ENCODE measurements at places on chromosomes 2 and 18.

- no peak for DNase-seq
Observed at GRCh38 chr2:125398738-125399524, 1257.0 kb upstream of the GYPC start.

GRCh38 chr2:235970204-235971040 lies 197.8 kb downstream of the GBX2 start:
- DNase-seq = no peak

GRCh38 chr18:76456018-76456750 lies 38.9 kb downstream of the ZNF516 start:
- no peak for DNase-seq

GRCh38 chr2:77521931-77522470 lies at the start of gene LRRTM4:
TSS of gene LRRTM4 (minus strand) at chr2:77522376.
- no peak for DNase-seq

DNA sequence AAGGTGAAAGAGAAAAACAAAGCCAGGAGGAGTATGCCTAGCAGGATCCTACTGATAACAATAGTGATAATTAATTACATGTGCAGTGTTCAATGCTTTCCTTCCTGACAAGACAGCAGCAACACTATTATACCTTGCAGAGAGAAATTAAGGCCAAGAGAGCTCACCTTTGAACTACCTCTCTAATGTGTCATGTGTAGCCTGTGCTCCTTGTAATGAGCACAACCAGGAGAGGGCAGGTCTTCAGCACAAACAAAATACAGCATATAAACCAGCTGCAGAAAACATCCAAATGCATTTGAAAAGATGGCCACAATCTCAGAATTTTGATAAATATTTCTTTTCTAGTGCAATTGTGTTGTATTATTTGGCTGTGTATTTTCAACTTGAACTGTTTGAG lies 1425.7 kb downstream of the DSC3 start:
- DNase-seq = no peak

- DNase-seq = peak; percentile 32
Observed at GRCh38 chr2:11795590-11795989, 49.2 kb downstream of the LPIN1 start.

DNA sequence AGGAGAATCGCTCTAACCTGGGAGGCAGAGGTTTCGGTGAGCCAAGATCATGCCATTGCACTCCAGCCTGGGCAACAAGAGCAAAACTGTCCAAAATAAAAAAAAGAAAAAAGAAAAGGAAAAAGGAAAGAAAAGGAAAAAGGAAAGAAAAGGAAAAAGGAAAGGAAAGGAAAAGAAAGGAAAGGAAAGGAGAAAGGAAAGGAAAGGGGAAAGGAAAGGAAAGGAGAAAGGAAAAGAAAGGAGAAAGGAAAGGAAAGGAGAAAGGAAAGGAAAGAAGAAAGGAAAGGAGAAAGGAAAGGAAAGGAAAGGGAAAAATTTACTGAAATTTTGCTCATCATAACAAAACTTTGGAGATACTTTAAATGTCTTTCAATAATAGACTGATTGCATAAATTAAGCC lies 391.3 kb upstream of the GYPC start:
- no peak for DNase-seq

- no peak for DNase-seq
Observed at GRCh38 chr2:172065111-172065510, 20.2 kb upstream of the DLX1 start.

GRCh38 chr2:215364157-215365155 lies 52.6 kb downstream of the ATIC start:
- no peak for DNase-seq

- no peak for DNase-seq
Observed at GRCh38 chr2:222952204-222952603, 91.4 kb downstream of the ACSL3 start.

GRCh38 chr2:28358668-28359201 lies 33.9 kb upstream of the FOSL2 start:
- DNase-seq = no peak

GRCh38 chr18:3449512-3450011 lies 410 bp upstream of the TGIF1 start:
- no peak for DNase-seq

GRCh38 chr2:43459446-43460173 lies 136.2 kb downstream of the THADA start:
- DNase-seq = no peak

- DNase-seq = no peak
Observed at GRCh38 chr2:98768384-98769113, 37.6 kb upstream of the MGAT4A start.

- no peak for DNase-seq
Observed at GRCh38 chr18:33560686-33561370, 17.2 kb upstream of the ASXL3 start.

DNA sequence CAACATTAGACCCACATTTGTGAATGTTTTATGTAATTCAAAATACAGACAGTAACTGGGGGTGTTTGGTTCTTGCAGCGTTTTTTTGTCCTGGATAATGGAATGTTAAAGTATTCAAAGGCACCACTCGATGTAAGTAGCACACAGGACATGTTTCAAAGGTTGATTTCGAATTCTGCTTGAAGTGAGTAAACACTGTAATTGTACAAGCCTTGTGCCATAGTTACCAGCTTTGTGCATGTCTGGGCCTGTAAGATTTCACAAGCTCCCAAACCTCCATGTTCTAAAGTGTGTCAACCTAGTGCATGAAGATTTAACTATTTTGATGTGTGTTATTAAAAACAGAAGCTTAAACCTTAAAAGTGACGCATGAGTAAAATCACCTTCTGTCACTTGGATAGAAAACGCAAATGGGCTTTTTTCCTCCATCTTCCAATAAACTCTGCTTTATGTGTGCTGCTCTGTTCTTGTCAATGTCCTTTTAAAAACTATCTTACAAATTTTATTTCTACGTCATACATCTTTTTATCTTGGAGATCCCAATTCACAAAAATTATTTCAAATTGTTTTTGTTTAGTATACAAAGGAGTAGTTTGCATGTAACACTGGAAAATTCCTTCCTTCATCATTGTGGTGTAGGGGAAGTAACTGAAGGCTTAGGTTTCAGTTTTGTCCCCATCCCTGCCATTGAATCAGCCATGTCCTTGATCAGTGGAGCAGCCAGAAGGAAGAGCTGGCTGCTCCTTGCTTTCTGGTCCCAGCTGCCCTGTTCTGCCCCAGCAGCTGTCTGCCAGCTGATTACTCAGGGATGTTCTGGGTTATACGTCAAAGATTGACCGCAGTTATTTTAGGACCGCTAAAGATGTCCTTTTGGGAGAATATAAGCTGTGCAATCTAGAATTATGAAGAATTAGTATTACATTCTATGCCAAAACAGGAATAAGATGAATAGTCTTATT lies 119.2 kb downstream of the PRKRA start:
- DNase-seq = no peak

DNA sequence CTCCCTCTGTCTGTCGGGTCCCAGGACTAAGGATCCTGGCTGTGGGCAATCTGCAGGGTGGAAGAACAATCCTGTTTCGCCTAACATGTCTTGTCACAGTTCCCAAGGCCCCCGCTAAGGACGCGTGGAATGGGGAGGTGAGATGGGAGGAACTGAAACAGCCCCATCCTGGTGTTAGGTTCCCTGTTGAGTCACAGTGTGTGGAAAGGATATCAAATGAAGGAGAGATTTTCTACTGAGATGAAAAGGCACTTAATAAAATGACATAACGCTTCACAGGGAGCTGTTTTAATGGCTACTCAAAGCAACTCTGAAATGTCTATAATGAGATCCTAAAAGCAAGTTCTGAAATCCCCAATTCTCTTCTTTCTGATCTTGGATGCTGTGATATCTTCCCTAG lies 52.5 kb downstream of the RAB31 start:
- no peak for DNase-seq

DNA sequence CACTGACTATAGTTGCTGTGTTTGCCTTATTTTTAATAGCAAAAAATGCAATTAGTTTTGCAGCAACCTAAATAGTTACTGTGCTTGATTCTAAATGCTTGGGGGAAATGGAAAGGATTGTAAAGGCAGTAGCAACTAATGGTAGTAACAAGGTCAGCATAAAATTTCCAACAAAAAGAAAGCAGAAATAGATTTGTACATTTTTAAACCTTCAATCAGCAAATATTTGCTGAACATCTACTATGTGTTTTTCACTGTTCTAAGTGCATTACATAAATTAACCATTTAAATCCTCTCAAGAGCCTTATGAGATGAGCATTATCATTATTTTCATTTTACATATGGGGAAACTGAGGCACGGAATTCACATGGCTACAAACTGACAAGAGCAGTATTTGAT lies 308.0 kb upstream of the UBE2E3 start:
- no peak for DNase-seq

GRCh38 chr2:43345391-43345813 lies 119.0 kb upstream of the ZFP36L2 start:
- DNase-seq = no peak

DNA sequence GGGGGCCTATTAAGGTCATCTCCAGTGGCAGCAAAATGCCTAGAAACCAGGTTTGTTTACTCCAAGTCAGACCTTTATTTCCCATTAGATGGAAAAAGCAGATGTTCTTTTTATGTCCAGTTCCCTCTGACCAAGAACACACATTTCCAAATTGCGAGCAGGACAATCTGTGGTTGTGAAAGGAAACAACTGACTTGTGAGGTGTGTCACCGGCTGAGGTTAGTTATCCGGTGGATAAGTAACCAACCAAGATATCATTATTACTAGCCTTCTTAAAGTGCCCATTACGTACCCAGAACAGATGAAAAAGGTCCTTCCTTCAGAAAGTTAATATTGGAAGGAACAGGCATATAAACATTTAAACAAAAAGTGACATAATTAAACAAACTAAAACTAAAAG lies 112.9 kb downstream of the THADA start:
- DNase-seq = no peak

- peak; percentile 93 for DNase-seq
Observed at GRCh38 chr18:70333757-70334156, 44.9 kb downstream of the SOCS6 start.

- DNase-seq = no peak
Observed at GRCh38 chr2:108355906-108356734, 21.6 kb upstream of the SULT1C4 start.

- DNase-seq = no peak
Observed at GRCh38 chr2:240214790-240215675, 74.6 kb upstream of the OTOS start.

DNA sequence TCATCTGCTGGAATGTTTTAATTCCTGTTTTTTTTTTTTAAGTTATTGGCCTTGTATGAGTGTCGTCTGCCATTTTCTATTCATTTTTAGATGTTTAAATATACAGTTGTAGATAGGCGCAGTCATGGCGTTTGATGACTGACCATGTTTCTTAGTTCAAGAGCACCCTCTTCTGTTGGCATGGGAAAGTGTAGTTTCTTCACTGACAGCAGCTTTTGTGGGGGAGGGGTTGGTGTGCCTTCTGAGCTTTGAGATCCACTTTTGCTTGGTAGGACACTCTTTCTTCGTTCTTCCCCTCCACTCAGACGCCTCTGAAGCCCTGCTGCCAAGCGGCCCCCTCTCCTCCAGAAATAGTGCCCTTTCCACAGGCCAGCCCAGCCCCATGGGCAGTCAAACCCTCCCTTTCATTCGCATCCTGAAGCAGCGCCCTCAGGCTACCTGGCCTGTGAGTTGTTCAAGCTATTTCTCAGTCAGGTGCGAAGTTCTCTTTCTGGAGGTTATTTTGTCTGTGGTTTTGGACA lies 492.0 kb downstream of the TNS1 start:
- peak; percentile 27 for DNase-seq

DNA sequence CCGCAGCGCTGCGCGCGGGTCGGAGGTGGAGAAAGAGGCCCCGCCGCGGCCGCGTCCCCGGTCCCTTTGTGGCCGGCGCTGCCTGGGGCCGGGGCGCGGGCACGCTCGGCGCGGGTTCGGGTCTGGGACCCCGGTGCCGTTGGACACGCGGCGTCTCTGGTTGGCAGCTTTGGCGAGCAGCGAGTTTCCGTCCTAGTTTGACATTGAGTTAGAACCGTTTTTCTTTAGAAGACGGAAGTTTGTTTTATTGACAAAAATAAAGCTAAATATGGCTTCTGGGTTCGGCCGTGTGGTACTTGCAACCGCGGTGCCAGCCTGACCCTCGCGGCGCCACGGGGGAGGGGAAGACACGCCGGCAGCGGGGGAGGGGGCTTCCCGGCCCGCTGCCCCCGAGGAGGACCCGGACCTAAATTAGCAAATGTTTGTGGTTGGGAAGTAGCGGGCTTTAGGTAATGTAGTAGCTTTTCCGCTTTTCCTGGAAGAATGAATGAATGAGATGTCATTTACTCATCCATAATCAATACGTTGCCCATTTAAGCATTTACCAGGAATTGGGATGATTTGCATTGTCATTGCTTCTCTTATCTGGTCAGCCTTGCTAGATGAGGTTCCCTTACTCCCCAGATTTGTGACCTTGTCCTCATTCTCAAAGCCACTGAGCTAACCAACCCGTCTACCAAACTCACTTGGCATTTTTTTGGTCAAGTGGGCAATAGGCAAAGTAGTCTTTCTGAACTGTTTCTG lies 530 bp downstream of the GALNT1 start:
- no peak for DNase-seq

DNA sequence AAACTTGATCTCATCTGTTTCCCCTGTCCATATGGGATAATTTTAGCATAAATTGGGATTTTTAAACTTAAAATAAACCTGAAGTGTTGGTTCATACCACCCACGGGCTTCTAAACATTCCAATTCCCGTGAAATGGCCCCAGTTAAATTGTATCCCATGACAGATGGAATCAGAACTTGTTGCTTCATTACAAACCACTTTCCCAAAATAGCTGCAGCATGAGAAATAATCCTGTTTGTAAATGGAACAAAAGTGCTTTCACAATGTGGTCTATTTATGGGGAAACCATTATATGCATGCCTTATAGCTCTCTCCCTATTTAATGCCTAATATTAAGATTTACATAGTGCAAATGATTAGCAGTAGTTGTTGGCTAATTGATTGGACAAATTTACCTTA lies 15.9 kb downstream of the SCG2 start:
- DNase-seq = peak; percentile 71

- no peak for DNase-seq
Observed at GRCh38 chr18:21444465-21445212, 155.9 kb downstream of the ESCO1 start.

DNA sequence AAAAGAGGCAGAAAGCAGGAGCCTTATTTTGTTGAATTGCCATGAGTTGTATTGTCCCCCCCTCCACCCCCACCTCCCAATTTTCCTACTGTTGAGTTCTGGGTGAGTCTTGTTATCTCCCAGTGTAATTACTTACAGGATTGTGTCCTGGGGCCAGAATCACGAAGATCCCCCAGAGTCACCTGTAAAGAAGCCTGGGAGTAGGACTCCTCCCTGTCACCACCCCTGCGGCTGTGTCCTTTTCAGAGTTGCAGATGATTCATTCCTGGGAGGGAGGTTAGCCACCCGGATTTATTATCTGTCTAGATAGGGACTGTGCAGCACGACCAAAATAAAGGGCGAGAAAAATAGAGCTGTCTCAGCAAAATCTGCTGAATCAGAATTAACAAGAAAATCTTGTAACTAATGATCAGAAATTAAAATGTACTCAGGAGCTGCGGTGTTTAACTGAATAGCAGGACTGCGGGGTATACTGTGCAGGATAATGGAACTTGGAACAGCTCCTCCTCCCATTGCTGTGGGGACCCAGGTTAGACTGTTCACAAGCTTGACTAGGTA lies 81.7 kb upstream of the CAPN13 start:
- DNase-seq = no peak

GRCh38 chr2:44560941-44561340 lies 199.2 kb downstream of the CAMKMT start:
- no peak for DNase-seq

- no peak for DNase-seq
Observed at GRCh38 chr2:193187816-193188215, 993.1 kb upstream of the TMEFF2 start.

- no peak for DNase-seq
Observed at GRCh38 chr18:51342815-51343214, 145.3 kb upstream of the MEX3C start.

- no peak for DNase-seq
Observed at GRCh38 chr18:71485611-71486010, 1058.5 kb downstream of the CBLN2 start.
